ENCODE measurements at places on chromosomes 4 and X.

- no peak for DNase-seq
Measured at GRCh38 chrX:68945081-68945602, 116.3 kb downstream of the EFNB1 start.

DNA sequence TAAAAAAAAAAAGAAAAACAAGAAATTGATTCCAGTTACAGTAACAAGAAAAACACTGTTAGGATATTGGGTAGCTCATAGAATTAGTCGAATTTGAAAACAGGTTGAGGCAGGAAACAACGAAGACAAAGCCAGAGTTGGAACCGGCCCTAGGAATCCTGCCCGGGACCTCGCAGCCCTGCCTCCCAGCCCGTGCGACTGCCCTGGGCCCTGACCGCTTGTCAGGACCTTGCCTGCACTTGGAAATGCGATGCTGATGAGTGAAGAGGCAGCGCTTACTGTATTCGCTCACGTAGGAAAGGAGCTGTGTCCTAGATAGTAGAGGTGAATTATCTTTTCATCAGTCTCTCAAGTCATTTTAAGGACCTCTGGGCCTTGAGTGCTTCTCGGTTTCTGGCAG, 611.7 kb upstream of the FAT1 start:
- no peak for DNase-seq

DNA sequence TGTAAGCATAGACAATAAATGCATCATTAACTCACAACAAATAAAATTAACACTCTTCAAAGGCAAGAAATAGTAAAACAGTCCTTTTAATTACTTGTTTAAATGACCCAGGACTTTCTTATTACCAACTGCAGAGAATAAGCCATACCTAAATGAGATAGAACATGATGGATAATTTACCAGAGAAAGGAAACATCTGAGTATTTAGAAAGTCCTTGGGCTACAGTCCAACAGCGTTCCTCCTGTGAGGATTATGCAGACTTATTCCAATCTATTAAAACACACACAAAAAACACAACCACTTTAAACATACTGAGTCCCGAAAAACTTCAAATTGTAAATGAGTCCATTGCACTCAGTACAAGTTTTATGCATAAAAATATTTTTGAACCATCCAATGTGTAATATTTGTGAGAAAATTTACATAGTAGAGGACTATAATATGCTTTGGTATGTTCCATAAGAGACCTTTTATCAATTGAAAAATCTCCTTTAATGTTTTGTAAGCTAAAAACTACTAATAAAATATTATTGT, 129.2 kb downstream of the NR3C2 start:
- no peak for DNase-seq

DNA sequence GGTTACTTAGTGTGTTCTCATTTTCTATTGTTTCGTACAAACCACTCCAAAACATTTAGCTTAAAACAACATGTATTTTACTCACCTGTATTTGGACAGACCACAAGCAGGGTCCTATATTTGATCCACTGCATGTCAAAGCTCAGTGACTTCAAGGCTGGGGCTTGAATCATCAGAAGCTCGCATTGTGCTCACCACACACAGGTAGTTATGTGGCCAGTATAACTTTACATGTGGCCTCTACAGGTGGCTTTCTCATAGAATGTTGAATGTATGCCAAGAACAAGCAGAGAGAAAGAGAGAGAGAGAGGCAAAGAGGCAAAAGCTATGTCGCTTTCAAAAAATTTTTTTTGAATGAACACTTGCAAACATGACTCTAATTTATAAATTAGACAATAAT, 107.6 kb downstream of the QRFPR start:
- DNase-seq, result no peak

GRCh38 chr4:101699441-101700124, 90.9 kb upstream of the BANK1 start:
- no peak for DNase-seq

DNA sequence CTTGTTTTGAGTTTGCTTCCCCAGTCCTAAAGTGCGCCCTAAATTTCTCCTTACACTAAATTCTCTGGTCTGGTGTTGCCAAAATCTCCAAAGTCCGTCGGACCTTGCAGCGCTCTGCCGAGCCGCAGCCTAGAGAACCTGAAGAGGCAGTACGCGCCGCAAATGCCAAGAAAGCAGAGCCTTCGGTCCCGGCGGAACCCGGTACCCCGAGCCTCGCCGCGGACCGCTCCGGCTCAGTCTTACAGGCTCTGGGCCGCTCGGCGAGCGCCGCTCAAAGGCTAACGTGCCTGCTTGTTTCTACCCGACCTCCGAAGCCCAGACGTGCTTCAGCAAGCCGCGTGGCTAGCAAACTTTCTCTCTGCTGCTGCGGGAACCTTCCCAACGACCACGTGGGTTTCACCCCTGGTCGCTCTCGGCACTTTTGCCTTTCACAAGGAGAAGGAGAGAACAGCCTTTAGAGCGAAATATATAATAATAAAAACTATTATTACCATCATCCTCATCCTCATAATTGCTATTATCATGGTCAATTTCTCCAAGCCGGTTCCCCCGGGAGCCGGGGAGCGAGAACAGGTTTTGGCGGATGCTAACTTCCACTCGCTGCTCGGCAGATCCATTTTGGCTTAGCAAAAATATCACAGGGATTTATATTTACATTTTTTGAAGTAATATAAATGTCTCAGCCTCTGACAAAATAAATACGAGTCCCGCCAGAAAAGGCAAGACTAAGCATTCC, 2.2 kb upstream of the HTR2C start:
- DNase-seq, result no peak

GRCh38 chr4:80492761-80493160, 157.2 kb downstream of the CFAP299 start:
- DNase-seq, result peak; percentile 62

- peak; percentile 68 for DNase-seq
Measured at GRCh38 chrX:120302434-120302833, 8.8 kb downstream of the TMEM255A start.

GRCh38 chr4:23922013-23922412, 32.2 kb upstream of the PPARGC1A start:
- no peak for DNase-seq

DNA sequence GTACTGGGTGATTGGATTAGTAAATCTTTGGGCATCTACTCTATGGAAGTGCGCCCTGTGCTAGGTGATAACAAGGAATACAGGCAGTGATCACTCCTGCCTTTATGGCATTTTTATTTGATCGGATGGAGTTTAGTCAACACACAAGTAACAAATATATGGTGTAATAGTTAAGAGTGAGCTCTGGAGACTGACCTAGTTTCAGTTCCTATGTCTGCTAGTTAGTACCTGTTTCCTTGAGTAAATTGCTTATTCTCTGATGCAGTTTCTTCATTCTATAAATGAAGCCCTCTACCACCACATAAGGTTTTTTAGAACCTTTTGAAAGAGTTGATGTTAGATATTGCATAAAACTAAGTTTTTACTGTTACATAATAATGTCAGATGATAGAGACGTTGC, 134.6 kb downstream of the KDM6A start:
- DNase-seq, result no peak

DNA sequence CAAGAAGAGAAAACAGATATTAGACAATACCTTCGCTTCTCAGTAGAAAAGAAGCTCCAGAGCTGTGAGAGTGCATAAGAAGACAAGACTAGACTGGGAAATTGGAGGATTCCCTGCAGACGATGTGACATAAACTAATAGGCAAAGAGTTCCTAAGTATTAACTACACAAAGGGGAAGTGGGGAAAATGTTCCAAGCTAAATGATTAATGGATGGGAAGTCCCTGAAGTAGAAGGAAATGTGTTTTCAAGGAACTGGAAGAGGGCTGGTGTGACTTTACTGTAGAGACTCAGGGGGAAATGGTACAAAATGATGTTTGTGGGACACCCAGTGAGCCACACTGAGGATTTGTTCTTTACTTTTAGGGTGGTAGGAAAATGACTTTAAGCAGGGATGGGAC, 69.7 kb upstream of the DCLK2 start:
- no peak for DNase-seq

- DNase-seq, result no peak
Measured at GRCh38 chr4:98976716-98977115, 18.8 kb upstream of the METAP1 start.

GRCh38 chrX:81229229-81229628, 27.3 kb downstream of the SH3BGRL start:
- DNase-seq, result no peak

DNA sequence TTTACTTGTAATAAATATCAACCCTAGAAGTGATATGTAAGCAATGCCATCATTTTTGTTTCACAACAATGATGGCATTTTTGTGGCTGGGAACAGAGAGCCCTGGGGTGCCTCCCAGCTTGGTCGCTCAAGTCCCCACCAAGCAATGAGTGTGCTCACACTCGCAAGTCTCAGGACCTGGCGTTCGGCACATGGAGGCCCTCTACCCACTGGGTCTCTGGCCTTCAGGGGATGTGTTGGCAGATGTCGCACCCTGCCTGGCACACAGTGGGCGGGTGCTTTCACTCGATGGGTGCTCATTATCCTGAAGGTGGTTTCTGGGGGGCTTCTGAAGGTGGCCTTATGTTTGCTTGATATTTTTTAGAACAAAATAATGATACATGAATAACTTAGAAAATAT, 74.7 kb upstream of the STS start:
- no peak for DNase-seq

DNA sequence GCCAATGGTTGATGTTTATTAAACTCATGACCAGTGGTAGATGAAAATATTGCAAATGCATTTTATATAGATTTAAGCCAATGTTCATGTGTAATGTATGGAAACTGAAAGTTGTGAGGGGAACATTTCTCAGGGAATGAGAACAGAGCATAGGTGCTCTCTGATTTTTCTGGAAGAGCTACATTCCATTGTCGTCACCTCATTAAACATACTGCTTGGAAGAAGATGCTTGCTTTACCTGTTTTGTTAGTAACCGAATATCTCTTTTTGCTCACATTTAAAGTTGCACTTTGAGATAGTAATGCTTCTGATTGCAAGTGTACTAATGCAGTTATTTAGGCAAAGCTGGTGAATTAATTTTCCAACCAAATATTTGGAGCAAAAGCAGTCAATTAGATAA, 93.8 kb upstream of the CLCN4 start:
- no peak for DNase-seq

GRCh38 chr4:146340798-146341197, 126.5 kb downstream of the REELD1 start:
- no peak for DNase-seq

DNA sequence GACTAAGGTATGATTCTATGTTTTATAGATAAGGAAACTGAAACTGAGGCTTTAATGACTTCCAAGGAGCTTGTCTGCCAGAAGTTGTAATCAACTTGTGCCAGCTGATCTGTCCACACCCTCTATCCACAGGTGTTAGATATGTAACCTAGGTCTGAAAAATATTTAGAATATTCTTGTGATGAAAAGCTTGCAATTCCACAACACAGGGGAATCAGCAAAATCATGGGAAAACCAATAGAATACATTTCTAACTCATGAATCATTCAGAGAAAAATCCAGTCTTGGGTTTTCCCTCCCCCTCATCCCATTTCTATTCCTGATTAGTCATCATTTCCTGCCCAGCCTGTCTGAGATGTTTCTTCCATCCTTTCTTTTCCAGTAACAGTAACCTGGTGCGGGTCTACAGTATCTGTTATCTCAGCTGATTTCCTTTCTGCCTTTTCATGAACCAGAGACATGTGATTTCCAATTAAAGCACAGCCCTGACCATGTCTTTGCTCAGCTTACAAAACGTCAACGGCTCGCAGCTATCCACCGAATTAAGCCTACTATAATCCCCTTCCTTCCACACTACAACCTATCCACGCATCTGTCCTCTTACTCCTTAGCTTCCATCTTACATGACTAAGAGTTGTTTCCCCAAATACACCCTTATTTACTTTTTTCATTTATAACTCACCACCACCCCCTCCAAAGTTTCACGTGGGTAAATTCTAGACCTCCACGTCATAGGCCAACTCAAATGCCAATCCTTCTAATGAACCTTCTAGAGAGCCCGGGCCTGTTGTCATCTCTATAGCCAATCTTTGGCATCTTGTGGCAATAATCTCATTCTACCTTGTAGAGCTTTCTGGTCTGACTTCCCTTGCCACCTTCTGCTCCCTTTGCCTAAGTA, 961 bp upstream of the NOCT start:
- DNase-seq, result no peak

DNA sequence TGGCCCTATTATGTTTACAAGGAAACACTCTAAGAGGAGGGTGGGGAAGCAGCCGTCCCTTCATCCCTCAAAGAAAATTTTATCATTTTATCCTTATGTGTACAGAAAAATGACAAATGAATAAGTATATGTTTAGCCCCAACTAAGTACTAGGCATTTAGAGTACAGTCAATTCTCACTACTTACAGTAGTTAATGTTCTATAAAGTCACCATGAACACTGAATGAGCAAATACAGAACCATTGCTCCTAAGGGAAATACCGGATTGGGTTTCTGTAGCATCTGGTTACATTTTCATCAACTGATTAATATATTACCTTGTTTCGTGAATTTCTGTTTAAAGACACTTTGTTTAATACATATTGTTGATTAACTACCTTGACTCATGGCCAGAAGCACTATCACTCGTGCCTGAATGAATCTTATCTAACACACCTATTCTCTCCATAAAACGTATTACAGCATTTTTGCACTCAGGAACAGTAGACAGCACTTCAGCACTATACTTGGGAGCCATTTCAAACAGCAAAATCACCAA, 109.3 kb downstream of the ASB9 start:
- DNase-seq, result no peak

DNA sequence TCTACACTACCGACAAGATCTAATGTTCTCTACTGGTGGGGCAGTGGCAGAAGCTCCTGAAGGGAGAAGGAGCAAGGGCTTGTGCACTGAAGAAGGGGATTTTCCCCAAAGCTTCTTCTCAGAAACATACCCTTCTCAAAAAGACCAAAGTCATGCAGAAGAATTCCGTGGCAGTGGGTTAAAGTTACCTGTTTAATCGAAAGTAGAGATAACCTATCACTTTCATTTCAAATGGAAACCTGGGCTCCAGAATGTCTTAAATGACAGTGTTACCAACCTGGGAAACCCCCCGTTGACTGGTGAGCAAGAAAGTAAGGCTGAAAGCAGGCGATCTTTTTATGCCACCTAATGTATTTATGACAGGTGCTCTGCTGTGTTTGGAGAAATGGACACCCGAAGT, 92.5 kb upstream of the TEX13D start:
- no peak for DNase-seq

GRCh38 chr4:23614284-23614892, 275.5 kb downstream of the PPARGC1A start:
- no peak for DNase-seq

- no peak for DNase-seq
Measured at GRCh38 chr4:45467157-45467556, 656.7 kb downstream of the GABRG1 start.

DNA sequence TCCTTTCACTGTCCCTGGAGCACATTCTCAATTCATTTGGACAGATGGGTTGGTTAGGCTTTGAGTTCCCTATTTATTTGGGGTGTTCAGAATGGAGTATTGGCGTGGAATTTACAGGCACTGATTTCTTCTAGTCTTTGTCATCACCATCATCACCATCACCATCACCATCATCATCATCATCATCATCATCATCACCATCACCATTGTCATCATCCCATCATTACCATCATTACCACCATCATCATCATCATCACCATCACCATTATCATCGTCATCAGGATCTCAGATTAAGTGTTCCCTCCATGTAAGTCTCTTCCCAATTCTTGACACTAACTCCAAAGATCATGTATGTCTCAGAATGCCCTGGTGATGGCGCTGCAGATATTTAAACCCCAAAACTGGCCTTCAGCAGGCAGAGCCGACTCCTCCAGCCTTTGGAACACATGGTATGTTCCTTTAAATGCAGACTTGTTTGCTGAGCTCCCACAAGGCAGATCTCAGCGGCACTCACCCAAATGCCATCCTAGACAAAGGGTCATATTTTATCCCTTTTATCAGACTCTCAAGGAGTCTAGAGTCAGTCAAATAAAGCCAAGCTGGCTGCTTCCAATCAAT, 19.8 kb upstream of the FAM9A start:
- no peak for DNase-seq

GRCh38 chr4:77443941-77444340, 161.7 kb upstream of the CXCL13 start:
- DNase-seq, result no peak

All from CD4-positive, alpha-beta T cell treated with Interleukin-1 beta for 1 hour (primary cell).